ENCODE measurements at places on chromosomes 16 and 17.

DNA sequence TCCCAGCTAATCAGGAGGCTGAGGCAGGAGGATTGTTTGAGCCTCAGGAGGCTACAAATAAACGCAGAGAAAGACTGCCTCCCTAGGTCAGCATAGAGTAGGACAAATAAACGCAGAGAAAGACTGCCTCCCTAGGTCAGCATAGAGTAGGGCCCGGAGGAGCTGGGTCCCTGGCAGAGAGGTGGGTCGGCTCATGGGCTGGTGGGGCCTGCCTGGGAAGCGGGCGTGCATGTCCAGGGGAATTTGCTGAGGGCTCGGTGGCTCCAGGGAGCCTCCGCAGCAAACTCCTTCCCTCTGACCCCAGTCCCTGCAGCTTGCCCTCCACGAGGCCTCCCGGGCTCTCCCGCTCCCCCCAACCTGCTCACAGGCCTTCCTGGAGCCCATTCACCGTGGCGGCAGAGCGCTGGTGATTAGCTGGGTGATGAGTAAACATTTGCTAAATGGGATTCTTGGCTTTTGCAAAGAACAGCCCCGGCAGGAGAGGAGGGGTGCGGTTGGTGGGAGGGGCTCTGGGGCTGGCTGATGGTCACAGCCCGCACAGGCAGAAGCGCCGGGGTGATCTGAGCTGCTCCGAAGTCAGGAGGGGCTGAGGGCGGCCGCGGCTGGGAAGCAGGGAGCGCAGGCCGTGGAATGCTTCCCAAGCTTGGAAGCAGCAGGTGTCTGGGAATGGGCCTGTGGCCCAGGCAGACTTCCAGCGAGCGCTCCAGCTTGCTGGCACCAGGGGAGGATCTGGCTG, 93.1 kb downstream of the RTN4RL1 start:
- no peak for DNase-seq

- DNase-seq, result no peak
These were observed 293.1 kb upstream of the N4BP1 start for GRCh38 chr16:48903039-48903438.

- DNase-seq, result no peak
These were observed 28.8 kb upstream of the ACSF3 start for GRCh38 chr16:89064606-89065457.

- no peak for DNase-seq
These were observed 41.7 kb downstream of the SEC14L1 start for GRCh38 chr17:77182205-77183172.

DNA sequence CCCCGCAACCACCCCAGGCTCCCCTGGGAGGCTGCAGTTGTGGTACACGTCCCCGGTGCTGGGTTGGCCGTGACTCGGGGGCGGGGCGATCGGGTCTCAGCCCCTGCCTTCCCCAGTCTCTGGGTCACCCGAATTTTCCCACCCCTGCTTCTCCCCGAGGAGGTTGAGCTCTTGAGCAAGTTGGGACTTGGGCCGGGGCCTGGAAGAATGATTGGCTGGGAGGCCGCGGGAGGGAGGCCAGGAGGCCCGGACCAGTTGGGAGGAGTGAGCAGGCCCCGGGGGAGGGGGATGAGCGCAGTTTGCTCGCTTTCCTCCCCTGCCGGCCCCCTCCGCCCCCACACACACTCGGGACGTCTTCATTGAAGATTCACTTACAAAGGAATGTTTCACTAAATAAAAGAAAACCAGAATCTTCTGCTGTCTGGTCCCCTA, 4.5 kb upstream of the HEXIM1 start:
- no peak for DNase-seq

DNA sequence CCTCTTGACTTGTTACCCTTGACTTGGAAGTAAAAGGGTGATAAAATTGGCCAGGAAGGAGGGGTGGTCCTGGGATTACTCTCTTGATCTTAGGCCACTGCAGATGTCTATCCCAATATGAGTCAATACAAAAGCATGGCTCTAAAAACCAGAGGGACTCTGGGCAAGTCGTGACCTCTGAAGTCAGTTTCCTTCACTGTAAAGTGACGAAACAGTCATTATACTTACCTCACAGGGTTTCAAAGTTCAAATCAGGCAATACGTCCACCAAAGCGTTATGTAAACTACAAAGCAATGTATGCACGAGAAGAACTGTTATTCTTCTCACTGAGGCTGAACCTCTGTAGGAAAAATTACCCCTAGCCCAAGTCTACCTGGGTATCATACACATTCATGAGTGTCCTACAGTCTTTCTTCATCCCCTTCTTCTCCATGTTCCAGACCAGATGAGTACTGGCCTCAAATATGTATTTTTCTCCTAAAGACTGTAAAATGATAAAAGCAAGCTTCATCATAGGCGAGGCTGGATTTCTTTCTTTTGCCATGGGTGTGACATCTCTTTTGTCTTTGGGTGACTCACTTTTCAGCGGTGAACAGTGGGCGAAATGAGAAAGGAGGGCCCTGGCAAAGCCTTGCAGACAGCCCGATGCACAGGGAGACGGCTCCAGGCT, 34.5 kb upstream of the CLEC18B start:
- no peak for DNase-seq

GRCh38 chr17:3980381-3981014, 16.3 kb upstream of the ATP2A3 start:
- no peak for DNase-seq

- DNase-seq, result no peak
These were observed 6.8 kb downstream of the KCNH6 start for GRCh38 chr17:63529711-63530556.

- DNase-seq, result no peak
These were observed 113.8 kb upstream of the PMFBP1 start for GRCh38 chr16:72285728-72286127.

- DNase-seq, result no peak
These were observed 2.7 kb downstream of the KRT35 start for GRCh38 chr17:41478237-41478636.

DNA sequence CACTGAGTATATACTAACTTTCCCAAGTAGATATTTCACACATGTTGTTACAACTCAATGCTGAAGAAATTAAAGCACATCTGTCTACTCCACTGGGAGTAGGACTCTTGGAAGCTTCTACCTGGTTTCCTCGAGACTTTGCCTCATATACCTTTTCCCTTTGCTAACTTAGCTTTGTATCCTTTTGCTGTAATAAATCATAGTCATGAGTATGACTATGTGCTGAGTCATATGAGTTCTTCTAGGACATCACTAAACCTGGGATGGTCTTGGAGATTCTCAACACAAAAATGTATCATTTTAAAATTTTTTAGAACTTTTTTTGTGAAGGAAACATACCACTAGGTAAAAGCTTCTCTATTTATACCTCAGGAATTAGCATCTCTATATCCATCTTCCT, 39.8 kb downstream of the ABCA5 start:
- DNase-seq, result no peak

- DNase-seq, result peak; percentile 16
These were observed 14.0 kb upstream of the STAC2 start for GRCh38 chr17:39239640-39240314.

GRCh38 chr17:82493226-82493781, 26.2 kb upstream of the FOXK2 start:
- DNase-seq, result no peak

DNA sequence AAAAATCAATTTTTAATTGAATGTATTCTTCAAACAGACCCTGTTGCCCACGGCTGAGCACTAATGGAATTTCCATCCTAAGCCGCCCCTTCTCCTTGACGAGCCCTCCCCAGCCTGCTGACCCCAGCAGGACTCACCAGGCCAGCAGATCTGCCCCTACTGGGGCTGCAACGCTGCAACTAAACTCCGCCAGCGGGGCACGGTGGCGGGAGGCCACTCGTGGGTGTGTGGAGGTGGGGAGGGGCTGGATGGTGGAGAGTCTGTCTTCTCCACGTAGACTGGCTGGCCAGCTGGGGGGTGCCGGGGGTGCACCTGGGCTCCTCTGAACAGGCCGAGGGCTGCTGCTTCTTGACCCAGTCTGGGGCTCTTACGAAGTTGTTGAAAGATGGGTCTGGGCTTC, 67.8 kb downstream of the ENGASE start:
- DNase-seq, result no peak

DNA sequence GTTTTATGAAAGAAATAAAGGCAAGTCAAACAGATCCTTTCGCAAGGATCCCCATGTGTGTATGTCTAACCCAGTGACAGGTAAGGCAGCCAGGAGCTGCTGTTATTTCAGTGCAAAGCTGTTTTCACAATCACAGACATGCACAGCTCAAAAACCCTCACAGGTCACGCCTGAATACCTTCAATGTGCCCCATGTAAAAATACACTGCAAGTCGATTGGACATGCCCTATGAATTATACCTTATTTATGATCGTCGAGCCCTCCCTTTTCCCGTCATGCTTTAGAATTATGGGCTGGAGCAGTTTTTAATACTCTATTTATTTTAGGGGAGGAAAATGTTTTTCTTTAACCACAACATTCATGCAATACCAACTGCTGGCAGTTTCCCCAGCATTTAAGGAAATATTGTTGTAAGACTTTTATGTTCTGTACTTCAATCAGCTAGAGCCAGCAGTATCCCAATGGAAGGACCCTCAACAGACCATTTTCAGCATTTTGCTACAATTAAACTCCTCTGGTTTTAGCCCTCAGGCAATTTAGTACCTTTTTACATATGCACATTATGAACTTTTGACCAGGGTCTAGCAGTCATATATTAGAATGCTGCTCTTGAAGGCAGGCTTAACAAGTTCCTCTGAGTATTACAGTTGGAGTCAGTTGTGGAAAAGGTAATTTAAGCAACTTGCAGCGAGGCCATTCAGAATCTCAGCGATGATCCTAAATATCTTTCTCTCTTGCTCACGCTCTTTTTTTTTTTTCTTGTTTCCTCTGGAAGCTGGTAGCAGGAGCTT, 362.2 kb downstream of the WWOX start:
- no peak for DNase-seq

DNA sequence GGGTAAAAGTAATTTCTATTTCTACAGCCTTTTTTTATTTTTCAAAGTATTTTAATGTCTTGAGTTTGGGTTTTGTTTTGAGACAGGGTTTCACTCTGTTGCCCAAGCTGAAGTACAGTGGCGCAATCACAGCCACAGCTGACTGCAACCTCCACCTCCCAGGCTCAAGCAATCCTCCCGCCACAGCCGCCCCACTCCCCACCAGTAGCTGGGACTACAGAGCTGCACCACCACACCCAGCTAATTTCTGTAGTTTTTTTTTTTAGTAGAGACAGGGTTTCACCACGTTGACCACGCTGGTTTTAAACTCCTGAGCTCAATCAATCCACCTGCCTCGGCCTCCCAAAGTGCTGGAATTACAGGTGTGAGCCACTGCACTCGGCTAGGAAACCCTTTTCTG, 44.0 kb downstream of the TUBD1 start:
- no peak for DNase-seq

- no peak for DNase-seq
These were observed 247.8 kb downstream of the ENGASE start for GRCh38 chr17:79322211-79323123.

DNA sequence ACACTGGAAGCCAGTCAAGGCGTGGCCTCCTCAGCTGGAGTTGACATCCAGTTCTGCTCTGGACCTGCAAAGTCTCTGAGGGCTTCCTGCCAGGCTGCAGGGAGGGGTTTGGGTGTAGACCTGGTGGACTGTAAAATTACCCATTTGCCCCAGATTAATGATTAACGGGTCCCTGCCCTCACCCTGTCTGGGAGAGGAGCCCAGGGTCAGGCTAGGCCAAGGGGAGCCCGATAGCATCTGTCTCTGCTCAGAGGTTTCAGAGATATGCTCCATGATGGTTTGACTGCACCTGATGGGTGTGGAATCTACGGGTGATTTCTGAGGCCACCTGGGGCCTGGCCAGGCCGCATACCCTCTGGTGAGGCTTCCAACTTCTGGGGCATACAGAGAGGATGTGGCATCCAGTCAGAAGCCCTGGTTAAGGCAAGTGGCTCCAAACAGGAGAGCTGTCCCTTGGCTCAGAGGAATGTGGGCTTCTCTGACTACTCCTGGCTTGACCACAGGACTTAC, 11.2 kb downstream of the PPY start:
- DNase-seq, result no peak

DNA sequence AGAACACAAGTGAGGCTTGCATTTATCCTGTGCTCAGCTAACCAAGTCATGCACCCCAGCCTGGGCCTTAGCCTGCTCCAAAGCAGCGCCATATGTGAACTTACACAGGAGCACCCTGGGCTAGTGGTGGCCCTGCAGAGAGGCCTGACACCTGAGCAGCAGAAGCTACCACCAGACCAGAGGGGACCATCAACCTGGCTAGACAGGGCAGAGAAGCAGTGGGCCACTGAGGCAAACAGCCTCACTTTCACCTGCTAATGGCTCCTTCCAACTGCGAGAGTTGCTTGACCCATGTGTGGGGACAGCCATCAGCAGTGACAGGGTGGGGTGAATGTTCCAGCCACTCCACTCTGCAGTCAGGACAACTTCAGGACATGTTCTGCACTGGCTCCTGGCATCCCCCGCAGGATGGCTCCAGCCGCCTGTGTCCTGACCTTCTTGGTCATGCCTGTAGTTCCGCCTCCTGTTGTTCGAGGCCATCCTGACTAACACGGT, 2.9 kb upstream of the C16orf95 start:
- no peak for DNase-seq

DNA sequence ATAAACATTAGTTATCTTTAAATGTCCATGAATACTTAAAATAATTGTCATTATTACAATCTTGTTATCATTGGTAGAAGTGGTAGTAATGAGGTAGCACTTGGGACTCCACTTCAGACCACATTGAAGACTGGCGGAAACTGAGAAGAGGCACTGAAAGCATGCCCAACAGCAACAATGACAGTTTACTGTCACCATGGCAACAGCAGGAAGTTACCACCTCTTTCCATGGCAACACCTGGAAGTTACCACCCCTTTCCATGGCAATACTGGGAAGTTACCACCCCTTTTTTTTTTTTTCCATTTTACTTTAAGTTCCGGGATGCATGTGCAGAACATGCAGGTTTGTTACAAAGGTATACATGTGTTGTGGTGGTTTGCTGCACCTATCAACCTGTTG, 494.9 kb upstream of the RBFOX1 start:
- no peak for DNase-seq

DNA sequence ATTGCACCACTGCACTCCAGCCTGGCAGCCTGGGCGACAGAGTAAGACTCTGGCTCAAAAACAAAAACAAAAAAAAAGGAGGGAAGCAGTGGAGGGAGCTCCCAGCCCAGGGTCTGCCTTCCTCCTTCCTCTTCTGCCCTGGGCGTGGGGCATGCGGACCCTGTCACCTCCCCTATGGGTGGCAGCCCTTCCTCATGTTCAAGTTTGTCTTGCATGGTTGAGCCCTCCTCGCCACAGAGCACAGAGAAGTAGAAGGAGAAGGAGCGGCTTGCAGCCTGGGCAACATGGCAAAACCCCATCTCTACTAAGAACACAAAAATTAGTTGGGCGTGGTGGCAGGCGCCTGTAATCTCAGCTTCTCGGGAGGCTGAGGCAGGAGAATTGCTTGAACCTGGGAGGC, 21.4 kb upstream of the TIMP2 start:
- DNase-seq, result no peak

DNA sequence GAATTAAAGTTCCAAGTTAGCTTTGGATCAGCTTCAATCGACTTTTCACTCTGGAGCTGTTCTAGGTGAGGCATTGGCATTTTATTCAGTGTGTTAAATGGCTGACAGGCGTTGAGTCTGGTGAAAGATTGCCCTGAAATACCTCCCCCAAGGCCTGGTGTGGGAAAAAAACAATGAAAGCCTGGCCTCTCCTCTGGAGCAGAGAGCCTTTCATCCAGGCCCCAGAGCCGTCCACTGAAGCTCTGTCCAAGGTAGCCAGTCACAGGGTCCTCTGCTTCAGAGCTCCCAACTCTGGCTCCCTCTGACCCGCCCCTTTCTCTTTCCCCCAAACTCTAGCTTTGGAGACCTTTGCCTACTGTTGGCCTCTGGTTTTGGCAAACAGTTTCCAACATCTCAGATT, 123.6 kb upstream of the CRHR1 start:
- DNase-seq, result no peak

GRCh38 chr16:57367116-57367752, 5.1 kb upstream of the CX3CL1 start:
- no peak for DNase-seq
